ENCODE measurements at places on chromosomes 4 and X.

DNA sequence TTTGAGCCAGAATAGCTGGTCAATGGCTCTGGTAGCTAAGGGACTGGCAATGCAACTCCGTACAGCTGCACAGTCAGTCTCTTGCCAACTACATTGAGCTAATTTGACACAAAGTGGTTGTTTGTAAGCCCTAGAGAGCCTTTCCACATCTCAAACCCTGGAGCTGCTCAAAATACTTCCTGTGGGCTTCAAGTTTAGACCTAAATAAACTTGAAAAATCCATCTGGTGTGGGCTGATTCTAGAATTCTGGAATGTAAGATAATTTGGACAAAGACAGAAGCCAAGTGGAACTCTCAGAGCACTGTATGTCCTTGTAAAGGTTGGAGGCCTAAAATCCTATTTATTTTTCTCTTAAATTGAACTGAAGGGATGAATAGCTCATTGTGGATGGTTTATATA is 380.8 kb downstream of the SPRY1 start:
- DNase-seq = no peak

DNA sequence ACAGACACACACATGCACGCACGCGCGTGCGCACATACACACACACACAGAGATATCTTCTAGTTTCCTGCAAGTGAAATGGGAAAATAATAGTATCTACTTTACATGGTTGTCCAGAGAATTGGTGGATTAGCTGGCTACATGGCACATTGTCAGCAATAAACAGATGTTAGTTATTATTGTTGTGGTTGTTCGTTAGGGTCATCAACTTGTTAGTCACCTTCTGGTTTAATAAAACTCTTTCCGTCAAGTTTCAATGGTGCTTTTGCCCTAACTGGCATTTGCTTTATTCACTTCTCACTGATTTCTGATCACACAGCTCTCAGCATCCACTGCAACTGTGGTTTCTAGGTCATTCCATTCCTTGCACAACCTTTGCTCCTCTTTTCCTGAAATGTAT is 25.4 kb upstream of the RASL11B start:
- no peak for DNase-seq

DNA sequence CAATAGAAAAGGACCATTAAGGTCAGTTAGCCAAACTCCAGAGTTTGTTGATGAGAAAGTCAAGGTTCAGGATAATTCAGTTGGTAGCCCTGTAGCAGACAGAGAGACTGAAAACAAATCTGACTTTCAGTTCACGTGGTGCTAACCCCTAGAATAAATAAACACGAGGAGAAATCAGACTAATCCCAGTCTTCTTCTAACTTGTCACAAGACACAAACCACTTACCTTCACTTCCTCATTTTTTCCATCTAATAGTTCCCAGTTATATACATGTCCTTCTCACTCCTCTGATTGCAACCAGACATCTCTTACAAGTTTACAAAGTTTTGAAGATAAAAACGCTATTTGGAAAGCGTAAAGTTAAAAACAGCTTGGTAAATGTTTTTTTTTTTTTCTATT is 7.7 kb downstream of the TLR7 start:
- DNase-seq = no peak

DNA sequence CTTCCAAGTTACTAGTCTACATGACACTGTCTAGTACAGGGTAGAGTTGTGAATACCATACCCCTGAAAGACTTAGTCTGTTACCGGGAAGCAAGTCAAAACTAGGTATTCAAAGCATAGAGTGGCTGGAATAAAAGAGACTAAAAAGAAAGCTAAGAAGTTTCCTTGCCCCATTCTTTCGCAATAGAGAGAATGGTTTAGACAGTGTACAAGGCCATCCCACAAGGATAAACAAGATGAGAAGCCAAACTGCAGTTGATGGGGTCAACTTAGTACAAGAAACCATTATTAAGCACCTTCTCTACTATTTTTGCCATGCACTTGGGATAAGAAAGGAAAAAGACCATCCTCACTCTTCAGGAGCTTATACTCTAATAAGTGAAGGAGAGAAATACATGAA is 30.3 kb downstream of the AMMECR1 start:
- DNase-seq = no peak

Data from stimulated activated CD4-positive, alpha-beta T cell treated with anti-CD3 and anti-CD28 coated beads, Interleukin-12 subunit alpha, Interleukin-12 subunit beta, amount 100 ng/mL, for 48 hours (primary cell).